ENCODE measurements at places on chromosomes 2 and 18.

DNA sequence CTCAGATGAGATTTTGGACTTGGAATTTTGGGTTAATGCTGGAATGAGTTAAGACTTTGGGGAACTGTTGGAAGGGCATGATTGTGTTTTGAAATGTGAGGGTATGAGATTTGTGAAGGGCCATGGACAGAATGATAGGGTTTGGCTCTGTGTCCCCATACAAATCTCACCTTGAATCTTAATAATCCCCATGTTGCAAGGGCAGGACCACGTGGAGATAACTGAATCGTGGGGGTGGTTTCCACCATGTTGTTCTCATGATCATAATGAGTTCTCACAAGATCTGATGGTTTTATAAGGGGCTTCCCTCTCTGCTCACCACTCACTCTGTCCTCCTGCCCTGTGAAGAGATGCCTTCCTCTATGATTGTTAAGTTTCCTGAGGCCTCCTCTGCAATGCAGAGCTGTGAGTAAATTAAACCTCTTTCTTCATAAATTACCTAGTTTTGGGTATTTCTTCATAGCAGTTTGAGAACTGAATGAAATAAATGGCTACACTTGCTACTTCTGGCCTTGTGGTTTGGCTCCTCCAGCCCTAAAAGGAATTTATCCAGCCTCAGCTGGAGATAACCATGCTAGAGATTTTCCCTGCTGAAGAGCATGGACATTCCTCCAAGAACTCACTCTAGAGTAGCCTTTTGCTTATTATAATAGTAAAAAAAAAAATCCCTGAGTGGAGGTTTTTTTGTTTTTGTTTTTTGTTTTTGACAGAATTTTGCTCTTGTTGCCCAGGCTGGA, 144.3 kb upstream of the TFPI start:
- DNase-seq: no peak

DNA sequence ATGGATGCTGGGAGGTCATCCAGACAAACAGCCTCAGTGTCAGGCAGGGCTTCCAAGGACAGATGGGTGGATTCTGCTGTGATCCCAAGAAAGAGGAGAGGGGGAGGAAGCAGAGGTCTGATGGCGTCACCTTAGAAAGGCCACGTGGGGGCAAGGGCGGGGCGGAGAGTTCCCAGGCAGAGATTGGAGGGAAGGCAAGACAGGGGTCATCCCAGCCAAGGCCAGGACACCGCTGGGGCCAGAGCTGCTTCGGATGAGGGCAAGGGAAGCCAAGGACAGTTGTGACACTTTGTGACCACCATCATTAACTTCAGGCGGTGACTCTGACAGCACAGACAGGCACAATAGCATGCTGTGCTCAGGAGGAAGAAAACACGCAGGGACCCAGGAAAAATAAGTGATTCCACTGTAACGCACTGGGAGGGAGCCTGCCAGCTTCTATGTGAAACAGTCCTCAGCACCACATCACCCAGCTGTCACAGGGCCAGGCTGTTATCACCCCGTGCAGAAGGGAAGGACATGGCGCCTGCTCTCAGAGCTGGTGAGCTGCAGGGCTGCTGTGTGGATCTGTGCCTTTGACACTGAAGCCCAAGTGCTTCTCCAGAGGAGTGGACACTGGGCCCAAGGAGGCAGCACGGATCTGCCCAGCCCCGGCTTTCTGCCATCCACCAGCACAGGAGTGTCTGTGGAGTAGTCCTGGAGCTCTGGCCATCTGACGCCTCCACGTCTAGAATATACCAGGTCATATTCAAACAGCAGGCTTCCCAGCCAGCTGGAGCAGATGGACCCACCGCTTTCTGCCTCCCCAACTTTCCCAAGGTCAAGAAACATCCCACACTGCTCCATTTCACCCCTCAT, 204.1 kb downstream of the NDUFA10 start:
- DNase-seq: no peak

DNA sequence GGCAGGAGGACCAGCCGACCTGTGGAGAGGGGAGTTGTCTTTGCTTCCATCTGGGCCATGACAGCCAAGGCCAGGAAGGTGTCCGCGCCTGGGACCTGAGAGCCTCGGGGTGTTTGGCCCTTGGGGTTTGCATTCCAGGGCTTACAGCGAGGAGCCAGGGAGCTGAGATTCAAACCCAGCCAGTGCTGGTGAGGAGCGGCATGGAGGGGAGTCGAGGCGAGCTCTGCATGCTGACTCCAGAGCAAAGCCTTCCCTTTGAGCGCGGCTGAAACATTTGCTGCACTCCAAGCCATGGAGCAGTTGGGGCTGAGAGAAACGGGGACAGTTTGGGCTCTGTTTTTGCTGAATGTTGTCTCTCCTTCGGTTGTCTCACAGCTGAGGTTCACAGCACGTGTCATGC, 77.4 kb downstream of the TWIST2 start:
- DNase-seq: no peak

GRCh38 chr2:235083822-235084221, 132.0 kb downstream of the SH3BP4 start:
- no peak for DNase-seq

GRCh38 chr18:24368749-24369148, 28.9 kb downstream of the OSBPL1A start:
- DNase-seq: no peak

- no peak for DNase-seq
Measured at GRCh38 chr18:48943333-48943732, 7.4 kb downstream of the SMAD7 start.

GRCh38 chr2:143171817-143172216, 42.6 kb downstream of the ARHGAP15 start:
- no peak for DNase-seq

- DNase-seq: no peak
Measured at GRCh38 chr2:3142961-3143571, 234.6 kb downstream of the EIPR1 start.

DNA sequence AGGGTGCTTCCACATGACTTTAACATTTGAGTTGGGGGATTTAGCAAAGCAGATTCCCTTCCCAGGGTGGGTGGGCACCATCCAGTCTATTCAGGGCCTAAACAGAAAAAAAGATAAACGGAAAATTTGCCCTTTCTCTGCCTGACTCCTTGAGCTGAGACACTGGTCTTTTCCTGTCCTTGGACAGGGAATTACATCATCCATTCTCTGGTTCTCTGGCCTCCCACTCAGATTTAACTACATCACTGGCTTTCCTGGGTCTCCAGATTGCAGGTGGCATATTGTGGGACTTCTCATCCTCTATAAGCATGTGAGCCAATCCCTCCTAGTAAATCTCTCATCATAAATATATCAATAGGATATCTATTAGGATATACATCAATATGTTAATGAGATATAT, 25.8 kb downstream of the CAPN13 start:
- DNase-seq: no peak

- DNase-seq: no peak
Measured at GRCh38 chr2:64593035-64593655, 60.6 kb downstream of the SERTAD2 start.

GRCh38 chr2:223936862-223937326, 8.2 kb downstream of the WDFY1 start:
- no peak for DNase-seq

DNA sequence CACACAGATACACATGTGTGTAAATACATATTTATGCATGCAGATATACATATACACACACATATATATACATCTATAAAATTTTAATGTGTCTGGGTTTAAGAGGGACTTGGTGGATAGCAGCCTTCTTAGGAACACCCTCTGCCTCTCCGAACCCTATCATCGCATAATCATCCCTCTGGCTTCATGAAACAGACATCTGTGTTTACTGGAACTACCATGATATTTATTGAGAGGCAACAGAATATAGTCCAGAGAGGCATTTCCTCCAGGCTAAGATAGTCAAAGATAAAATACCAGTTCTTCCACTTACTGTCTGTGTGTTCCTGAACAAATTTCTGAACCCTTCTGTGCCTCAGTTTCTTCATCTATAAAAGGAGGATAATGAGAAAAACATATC, 239.0 kb upstream of the FANCL start:
- DNase-seq: no peak

DNA sequence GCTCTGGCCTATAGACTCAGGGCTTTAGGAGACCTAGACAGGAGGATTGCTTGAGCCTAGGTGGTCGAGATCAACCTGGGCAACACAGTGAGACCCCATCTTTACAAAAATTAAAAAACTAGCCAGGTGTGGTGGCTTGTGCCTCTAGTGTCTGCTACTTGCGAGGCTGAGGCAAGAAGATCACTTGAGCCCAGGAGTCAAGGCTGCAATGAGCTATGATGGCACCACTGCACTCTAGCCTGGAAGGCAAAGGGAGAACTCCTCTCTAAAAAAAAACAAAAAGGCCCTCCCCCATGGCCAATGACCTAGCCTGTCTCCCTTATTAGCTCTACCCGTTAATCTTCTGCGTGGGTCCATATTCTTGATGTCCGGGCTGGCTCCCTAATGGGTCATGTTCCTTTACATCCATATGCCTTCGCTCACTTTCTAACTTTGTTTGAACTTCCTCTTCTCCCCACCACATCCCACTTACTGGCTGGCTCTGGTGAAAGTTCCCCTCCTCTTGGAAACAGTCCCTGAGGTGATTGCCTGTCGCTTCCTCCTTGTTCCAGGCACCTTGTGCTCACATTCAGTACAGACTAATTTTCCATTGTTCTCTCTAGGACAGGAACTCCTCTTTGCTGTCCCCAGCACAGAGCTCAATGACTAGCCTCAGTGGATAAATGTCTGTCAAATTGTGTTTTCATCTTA, 103.0 kb downstream of the AFF3 start:
- no peak for DNase-seq

DNA sequence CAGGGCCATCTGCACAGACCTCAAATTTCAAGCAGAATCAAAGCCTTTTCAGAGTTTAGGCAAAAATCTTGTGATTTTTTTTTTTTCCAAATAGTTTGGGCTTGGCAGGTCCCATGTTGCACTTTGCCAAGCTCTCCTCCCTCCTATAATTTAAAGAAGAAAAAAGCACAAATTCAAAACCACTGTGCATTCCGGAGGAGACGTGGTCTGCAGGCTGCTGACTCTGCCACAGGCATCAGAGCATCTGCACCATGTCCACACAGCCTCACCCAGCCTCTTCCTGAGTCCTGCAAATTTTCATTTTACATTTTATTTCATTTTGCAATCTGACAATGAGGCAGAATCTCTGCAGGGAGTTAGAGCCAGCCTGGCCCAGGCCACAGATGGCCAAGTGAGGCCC, 15.7 kb upstream of the GPC1 start:
- no peak for DNase-seq

GRCh38 chr2:233706720-233707119, 6.0 kb upstream of the UGT1A5 start:
- no peak for DNase-seq

DNA sequence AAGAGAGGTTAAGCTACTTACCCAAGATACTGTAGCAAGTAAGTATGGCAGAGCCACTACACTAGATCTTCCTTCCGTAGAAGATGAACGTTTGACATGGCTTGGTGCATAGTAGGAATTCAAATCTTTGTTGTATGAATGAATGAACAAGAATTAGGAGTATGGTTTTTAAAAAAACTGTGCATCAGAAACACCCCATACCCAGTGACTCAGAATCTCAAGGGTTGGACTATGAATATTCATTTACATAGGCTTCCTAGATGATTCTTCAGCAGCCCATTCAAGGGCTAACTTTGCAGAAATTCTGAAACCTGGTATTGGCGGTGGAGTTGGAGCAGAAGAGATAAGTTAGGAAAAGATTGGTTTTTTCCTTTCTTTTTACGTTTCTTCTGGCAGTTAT, 5.4 kb downstream of the ACTR3 start:
- no peak for DNase-seq

- no peak for DNase-seq
Measured at GRCh38 chr2:97994476-97994875, 1.3 kb downstream of the TMEM131 start.

Measured in iPS DF 19.7 (cell line).